ENCODE measurements at places on chromosomes 3 and 15.

- no peak for DNase-seq
Measured at GRCh38 chr3:28140664-28141063, 100.8 kb upstream of the CMC1 start.

GRCh38 chr3:187198490-187198889, 1.2 kb downstream of the RTP1 start:
- DNase-seq = no peak

DNA sequence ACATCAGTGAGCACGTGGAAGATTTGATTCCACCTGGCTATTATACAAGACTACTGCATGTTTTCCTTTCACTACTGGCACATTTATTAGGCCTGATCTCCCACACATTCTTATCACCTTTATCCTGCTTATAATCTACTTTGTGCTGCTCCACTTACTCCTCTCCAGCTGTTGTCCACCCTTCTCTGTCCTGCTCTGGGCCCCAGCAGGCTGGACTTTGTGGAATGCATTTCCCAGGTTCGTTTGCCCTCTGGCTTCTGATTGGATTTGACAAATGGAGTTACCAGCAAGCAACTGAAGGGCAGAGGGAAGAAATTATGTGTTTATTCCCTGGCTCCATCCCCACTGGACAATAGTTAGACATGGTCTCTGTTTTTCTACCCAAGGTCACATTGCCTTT, 75.5 kb downstream of the DCLK3 start:
- DNase-seq = no peak

DNA sequence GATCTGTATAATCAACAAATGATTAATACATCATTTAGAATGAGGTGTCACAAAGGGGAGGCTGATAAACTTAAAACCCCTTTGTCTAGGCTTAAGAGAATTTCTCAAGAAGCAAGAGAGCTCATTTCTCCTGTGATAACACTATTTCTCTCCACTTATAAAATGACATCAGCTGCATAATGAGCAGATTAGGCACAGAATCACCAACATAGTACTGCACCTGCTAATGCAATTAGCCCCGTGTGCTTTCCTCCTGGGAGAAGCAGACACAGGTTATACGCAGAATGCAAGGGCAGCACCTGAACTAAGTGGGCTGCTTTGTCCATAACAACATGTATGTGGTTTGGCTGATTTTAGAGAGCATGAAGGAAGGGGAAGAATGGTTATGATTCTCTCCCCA, 515.3 kb upstream of the CFAP20DC start:
- DNase-seq = no peak

DNA sequence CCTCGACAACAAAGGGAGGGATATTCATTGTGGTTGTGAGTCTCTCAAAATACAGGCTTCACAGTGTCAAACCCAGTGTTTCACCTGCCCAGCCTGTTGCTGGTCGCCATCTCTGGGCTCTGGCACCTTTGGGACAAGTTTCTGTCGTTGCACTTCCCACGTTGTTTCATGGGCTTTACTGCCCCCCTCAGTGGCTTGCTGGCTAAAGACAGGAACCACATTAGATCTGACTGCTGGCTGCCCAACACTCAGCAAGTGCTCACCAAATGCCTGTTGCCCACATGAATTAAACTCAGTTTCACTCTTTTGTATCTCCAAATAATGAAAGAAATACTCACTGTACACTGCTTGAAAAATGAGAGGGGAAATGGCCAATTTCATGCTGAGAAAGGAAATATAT, 27.6 kb downstream of the FOXL2 start:
- no peak for DNase-seq

- DNase-seq = peak; percentile 65
Measured at GRCh38 chr15:41465822-41466421, 27.8 kb upstream of the ITPKA start.

- DNase-seq = no peak
Measured at GRCh38 chr15:96326328-96327154, 4.0 kb upstream of the NR2F2 start.

Data from fibroblast of the conjunctiva (primary cell).